CD4-positive, alpha-beta T cell (primary cell): ENCODE measurements at places on chromosomes 2 and 18.

GRCh38 chr2:227464851-227465250 is 7.1 kb upstream of the AGFG1 start:
- no peak for DNase-seq

DNA sequence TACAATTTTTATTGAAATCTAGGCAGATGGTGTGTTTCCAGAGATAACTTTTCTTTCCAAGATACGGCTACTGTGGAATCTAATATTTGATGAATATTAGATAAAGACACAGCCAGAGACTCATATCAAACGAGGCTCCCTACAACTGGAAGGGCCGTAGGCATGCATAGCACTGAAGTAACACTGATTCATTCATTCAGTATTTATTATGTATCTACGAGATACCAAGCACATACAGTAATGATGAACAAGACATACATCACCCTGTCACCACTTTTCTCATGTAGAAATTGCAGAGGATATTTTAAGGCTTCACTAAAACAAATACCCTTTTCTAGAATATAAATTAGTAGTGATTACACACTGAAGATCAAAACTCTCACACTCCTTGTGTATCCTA is 74.5 kb downstream of the KCTD18 start:
- no peak for DNase-seq

DNA sequence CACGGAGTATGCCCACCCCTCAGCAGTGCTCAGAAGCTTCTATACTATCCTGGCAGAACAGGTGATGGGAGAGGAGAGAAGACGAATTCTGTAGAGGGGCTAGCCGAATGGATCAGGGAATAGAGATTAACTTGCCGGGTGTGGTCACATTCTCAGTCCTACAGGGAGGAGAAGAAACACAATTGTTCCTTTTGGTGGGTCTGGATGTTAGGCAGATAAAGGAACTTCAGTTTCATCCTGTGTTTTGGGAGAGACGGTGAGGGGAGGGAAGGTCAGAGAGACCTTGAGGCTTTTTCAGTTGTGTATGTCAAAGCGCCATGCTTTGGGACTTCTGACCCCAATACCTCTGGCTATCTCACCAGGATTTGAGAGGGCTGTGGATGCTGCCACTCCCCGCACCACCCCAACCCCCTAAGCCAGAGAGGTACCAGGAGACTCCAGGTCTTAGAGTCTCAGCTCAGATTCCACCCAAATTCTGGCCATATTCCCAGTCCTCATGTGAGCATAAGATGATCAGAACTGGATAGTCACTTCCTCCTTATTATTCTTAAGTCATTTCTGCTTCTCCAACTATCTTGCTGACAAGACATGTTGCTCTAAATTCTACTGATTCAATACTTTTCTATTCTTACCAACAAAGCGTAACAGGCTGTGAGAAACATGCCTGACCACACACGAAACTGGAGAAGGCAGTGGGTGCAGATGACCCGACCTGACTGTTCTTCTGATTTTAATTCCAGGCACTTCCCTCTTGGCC is 2.3 kb upstream of the TMEM37 start:
- DNase-seq: no peak

DNA sequence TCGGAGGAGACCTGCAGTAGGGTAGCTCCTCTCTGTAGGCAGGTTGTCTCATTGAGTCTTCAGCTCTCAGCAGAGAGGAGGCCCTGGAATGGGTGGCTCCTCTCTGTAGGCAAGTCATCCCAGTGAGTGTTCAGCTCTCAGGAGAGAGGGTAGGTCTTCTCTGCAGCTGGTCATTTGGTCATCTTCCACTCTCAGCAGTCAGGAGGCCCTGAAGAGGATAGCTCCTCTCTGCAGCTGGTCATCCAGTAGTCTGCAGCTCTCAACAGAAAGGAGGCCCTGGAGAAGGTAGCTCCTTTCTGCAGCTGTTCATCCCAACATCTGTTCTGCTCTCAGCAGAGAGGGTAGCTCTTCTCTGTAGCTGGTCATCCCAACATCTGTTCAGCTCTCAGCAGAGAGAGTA is 26.0 kb upstream of the RUFY4 start:
- DNase-seq: no peak

GRCh38 chr2:6866275-6866671 is 566 bp upstream of the CMPK2 start:
- peak; percentile 32 for DNase-seq

DNA sequence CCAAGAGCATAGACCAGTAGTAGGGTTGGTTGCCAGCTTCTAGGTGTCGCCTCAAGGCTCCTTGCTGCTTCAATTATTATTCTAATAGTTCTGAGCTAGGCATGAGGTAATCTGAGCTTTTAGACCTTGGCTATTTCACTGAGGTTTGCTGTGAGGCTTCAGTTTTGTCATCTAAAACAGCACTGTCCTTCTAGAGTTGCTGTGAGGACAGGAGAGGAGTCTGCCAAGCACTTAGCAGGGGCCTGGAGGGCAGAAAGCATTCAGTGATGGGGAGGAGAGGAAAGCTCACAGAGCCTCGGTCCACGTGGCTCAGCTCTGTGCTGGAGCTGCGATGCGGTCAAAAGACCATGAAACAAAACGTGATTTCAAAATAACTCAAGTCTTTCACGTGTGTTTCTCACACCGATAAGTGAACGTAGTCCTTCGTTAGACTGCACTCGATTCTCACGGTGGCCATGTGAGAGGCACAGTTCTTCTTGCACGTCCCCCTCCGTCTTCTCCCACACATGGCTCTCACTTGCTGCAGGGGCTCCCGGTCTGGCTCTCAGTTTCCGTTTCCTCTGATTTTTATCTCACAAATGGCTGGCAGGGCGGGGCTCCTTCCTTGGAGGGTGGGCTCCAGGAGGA is 113.7 kb downstream of the B3GNT2 start:
- DNase-seq: no peak

GRCh38 chr18:44816050-44816449 is 135.4 kb downstream of the SETBP1 start:
- no peak for DNase-seq

GRCh38 chr2:112032224-112032586 is 22.9 kb upstream of the TMEM87B start:
- DNase-seq: no peak

DNA sequence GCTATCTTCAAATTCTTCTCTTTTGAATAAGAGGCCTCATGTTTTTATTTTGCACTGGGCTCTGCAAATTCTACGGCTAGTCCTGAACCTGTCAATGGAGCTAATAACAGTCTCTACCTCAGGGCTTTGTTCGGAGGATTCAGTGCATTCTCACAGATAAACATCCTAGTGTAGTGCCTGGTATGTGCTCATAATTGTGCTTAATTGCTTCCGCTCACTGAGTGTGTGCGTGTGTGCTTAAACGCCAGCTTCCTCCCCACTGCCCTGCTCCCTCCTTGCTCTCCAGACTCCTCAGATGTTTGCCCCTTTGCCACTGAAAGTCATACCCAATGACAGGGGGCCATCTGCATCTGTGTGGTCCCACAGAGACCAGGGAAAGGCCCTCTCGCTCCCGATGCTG is 6.7 kb downstream of the GYPC start:
- peak; percentile 53 for DNase-seq

DNA sequence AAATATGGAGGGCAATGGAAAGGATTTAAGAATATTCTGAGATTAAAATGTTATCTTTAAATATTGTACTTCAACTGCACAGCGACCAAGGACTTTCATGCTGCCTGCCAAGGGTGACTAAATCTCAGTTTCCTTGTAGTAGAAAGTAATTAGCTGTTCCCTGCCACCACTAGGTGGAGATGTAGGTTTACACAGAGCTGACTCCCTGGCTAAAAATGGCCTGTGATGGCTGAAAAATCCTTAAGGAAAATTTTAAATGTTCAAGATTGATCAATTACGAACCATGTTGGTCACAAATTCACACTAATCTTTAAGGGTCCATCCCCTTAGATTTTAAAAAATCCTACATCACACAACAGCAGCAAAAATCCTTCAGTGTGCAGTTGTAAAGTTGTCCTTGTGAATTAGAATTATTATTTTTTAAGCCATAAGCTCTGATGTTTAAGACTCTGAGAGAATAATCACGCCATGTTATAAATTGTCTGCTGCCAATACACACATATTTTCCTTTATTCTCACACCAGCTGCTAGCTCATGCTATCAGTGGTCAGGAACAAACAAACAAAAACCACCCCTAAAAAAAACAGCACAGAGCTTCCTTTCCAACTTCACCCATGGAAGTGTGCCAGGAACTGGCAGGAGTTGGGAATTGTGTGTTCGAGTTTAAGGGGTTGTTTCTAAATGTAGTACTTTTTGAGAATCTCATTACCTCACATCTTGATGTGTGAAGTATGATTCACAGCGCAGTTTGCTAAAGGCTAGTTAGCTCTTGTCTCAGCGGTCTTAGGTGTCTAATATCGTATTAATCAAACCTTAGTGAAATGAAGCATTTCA is 399.8 kb downstream of the TMEM182 start:
- no peak for DNase-seq

GRCh38 chr18:58666176-58666575 is 5.1 kb upstream of the MALT1 start:
- no peak for DNase-seq

DNA sequence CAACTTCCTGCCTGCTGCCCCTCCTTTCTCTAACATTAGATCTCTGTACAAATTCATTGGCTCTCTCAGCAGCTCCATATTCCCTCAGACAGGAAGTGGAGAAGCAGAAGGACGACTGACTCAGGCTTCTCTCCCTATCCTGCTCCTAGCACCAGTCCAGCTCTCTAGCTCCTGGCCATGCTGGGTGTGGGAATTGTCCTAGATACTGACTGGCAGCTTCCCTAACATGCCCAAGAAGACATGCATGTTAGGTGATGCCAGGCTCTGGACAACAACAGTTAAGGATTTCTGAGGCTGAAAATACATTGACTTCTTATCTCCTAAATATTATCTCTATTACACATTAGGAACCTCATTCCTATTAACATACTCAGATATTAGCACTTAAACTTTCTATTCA is 292.9 kb downstream of the IKZF2 start:
- DNase-seq: no peak

- no peak for DNase-seq
These were observed 4.3 kb downstream of the AGPS start for GRCh38 chr2:177396703-177397460.

DNA sequence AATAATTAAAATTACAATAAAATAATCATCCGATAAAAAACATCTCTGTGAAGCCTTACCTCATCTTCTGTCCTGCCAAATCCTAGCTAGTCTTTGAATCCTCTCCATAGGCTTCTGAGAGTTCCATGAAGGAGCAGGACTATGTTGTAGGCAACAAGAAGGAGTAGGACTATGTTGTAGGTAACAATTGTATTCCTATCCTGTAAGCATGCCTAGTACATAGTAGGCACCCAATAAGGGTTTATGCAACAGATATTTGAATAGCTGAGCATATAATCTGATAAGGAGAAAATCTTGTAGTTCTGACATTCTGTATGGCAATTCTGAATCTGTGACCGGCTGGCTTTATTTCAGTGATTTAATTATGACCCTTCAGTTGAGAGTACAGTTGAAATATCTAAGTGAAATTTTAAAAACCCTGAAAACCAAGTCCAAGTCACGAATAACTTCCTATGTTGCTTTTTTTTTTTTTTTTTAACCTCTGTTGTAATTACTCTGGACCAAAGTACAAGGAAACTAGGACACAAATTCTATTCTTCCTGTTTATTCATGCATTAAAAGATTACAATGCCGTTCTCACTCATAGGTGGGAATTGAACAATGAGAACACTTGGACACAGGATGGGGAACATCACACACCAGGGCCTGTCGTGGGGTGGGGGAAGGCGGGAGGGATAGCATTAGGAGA is 27.8 kb downstream of the VWA3B start:
- no peak for DNase-seq

DNA sequence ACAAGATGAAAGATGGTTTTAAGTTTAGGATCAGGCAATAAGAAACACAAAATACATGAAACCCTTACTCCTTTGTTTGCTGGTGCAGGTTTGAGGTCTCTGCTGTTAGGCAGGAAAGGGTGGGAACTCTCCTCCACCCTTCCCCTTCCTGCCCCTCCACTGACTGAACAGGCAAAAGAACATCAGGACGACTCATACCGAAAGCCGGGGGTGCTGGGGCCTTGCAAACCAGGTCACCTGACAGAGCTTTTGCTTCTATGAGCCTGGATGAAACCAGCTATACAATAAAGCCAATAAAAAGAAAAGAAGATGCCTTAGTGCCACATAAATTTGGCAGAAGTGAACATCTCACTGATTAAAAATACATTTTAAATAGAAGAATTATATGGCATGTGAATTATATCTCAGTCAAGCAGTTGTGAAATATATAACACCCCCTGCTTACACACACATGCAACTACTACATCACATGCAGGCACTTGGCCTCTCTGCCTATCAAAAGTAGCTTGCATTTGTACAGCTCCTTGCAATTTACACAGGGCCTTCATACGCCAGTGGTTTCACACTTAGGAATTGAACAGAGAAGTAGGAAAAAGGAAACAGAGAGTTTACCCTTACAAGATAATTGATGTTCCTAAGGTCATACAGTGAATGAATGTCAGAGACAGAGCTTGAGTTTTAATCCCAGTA is 215.1 kb upstream of the TRIB2 start:
- DNase-seq: peak; percentile 65

GRCh38 chr2:70515938-70516337 is 37.7 kb downstream of the TGFA start:
- no peak for DNase-seq

GRCh38 chr2:48180557-48180956 is 274.3 kb upstream of the FBXO11 start:
- no peak for DNase-seq

- no peak for DNase-seq
These were observed 38.2 kb downstream of the CDC42EP3 start for GRCh38 chr2:37633234-37633633.

DNA sequence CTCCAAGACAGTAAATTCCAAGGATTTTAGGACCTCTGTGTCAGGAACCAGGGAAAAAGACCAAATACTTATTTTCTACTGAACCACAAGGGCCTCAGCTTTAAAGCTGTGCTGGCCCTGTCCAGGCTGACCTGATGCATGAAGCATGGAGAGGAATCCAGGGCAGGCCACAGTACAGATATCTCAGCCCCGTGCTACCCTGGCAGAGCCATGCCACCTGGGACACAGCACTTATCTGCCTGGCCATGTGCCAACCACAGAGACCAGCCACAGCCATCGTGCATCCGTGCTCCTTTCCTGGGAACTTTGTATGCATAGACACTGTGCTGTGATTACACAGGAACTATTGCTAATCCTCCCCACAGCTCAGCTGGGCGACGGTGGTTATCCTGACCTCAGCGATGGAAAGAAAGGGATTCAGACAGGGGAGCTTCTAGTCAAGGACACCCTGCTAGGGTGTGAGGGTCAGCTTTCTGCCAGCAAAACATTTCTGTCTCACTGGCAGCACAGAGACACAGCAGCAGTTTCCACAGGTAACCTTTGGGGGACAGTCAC is 687.4 kb upstream of the ID2 start:
- DNase-seq: no peak

- DNase-seq: no peak
These were observed 171.0 kb downstream of the SRBD1 start for GRCh38 chr2:45439788-45440773.

- no peak for DNase-seq
These were observed 189.1 kb downstream of the UBE2E3 start for GRCh38 chr2:181169503-181169902.

GRCh38 chr2:189056200-189057106 is 82.3 kb downstream of the COL3A1 start:
- DNase-seq: no peak
